ENCODE measurements at places on chromosomes 2 and 18.

DNA sequence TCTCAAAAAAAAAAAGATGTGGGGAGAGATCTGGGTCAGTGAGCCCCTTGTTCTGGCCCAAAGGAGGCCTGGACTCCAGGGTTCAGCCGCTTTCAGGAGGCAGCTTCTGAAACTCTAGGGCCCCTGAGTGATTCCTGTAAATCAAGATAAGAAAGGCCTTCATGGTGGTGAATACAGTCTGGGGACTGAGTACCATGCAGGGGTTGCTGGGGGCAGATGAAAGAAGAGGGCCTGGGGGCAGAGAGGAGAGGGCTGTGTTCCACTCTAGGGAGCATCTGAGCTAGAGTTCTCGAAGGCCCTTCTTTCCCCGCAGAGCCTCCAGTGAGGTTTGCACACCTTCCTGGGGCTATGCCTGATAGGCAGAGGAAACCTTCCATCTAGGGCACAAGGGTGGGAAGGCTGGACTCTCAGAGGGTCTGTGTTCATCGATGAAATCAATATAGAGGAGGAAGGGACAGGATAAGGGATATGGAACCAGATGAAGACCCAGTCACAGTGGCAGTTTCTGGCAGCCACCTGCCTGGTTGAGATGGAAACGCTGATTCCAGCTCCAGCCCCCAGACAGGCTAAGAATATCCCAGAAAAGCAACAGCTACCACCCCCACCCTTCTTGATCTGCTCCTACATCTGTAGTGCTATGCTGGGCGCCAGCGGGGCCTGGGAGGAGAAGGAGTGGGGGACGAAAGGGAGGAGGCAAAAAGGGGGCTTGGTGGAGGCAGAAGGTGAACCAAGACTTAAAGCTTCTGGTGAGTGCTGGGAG is 4.7 kb upstream of the CDK5R2 start:
- DNase-seq, result no peak

DNA sequence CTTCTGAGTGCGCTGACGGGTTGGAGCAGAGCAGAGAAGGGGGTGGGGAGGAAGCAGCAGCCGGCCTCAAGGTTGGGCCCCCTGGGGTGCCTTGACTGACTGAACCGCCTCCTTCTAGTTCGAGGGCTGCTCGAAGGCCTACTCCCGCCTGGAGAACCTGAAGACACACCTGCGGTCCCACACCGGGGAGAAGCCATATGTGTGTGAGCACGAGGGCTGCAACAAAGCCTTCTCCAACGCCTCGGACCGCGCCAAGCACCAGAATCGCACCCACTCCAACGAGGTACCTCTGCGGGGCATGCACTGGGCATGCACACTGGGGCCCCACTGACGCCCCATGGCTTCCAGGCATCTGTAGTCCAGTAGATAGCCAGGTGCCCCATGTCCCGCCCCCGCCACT is 246.9 kb downstream of the GLI2 start:
- DNase-seq, result peak; percentile 10

- peak; percentile 40 for DNase-seq
Observed at GRCh38 chr18:8368512-8369217, 240.6 kb upstream of the RAB12 start.

GRCh38 chr2:5549771-5550170 is 142.4 kb upstream of the SOX11 start:
- no peak for DNase-seq

DNA sequence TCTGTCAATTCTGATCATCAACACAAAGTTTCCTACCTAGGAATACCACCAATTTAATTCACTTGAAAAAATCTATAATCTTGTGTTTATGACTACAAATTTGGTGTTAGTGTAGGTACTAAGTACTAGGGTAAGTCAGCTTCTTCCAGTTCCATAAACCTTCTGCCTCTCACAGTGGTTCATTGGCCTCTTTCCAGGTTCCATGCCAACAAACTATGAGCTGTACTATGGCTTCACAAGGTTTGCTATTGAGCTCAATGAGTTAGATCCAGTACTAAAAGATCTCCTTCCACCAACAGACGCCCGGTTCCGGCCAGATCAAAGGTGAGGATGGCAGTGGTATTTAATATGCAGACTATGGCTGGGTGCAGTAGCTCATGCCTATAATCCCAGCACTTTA is 58.8 kb downstream of the PRKRA start:
- DNase-seq, result no peak

DNA sequence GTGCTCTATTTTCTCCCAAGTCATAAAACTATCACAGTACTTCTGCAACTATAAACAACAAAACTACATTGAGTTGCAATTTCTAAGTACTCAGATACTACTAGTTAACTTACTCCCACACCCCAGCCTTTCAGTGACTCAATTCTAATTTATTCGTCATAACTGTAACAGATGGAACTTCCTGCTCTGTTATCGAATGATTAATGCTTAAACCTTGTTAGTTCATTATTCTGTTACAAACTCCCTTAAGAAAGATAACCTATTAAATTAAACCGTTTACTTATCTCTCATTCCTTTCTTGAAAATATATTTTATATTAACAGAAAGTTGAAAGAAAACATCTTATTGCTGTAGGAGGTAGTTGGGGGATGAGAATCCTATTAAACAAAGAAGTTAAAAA is 17.0 kb downstream of the TNFAIP6 start:
- DNase-seq, result no peak

DNA sequence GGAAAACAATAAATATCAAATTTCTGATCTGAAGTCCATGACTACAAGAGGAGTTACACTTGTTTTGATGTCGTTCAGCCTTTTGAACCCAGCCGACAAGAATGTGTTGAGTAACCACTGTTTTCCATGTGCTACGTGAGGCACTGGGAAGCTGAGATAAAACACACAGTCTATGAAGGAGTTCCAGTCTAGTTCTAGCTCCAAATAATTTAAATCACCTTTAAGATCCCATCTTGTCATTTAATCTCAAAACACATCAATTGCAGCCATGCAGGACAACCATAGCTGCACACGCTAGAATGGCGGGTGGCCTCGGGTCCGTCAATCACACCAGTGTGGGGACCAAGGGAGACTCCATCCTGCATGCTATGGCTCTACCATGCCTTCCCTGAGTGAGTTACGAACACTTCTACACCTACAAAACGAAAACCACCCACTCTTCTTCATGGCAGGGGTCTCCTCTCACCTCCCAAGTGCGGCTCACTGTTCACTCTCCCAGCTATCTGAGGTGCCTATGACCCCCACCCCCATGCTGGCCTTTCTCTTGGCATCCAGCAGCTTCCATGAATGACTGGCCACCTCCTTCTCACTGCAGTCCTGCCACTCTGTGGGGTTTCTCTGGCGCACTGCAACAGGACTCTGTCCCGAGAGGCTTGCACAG is 3.8 kb downstream of the FHL2 start:
- DNase-seq, result no peak

DNA sequence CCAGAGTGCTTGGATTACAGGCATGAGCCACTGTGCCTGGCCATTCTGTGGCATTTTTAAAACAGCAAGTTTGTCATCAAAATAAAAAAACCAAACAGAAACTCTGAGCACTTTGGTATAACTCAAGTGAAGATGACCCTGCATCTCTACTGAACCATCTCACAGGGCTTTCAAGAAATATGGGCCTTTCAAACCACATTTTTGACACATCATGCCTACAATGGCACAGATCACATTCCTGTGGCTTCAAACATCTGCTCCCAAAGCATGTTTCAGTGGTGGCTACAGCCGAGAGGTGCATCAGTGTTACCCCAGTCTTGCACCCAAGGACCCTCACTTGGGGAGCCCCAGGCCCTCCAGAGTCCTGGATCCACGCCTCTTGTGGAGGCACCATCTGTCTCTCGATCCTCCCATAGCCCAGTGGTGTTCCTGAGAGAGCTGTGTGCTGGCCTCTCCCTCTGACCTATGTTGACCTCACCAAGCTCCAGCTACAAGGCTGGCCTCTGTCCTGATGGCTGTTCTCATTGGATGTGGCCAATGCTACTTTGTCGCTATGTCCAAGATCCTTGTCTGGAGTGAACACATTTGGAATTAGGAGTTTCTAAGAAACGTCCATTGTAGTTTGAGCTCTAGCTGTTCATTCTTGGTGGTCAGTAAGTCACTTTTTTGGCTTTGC is 55.2 kb upstream of the RALBP1 start:
- no peak for DNase-seq

DNA sequence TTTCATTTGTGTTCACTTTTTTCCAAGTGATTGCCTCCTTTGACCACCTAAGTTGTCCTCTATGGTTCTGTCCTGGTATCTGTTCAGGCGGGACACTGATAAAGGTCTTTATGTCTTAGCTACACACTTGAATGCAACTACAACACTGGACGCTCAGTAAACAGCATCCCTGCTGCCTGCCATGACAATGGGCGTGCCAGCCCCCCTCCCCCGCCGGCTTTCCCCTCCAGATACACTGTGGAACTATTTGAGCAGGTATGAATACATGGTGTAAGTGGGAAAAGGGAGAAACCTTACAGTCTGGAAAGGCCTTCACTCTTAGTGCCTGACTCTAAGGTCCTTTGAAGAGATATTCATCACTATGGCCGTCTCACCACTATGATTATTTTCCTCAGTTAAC is 5.7 kb downstream of the AGBL5 start:
- DNase-seq, result no peak

GRCh38 chr2:144796164-144796563 is 276.2 kb upstream of the ZEB2 start:
- no peak for DNase-seq

- DNase-seq, result peak; percentile 73
Observed at GRCh38 chr2:16773080-16773713, 107.6 kb upstream of the CYRIA start.

- DNase-seq, result peak; percentile 43
Observed at GRCh38 chr18:46070815-46071652, 1.0 kb downstream of the PSTPIP2 start.

DNA sequence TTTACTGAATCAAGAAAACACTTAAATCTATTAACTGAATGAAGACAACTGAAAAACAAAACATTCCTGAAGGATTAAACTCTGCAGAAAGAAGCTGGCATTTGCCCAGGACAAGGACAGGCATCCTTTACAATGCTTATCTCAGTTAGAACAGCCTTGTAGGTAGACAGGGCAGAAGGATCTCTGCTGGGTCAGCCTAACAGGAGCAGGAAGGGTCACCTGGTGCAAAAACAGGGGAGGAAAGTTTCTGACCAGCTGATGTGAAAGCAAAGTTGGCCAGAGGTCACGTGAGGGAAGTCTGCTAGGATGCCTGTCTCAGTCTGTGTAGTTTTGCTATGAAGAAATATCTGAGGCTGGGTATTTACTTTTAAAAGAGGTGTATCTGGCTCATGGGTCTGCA is 348.6 kb downstream of the ANAPC1 start:
- DNase-seq, result no peak

DNA sequence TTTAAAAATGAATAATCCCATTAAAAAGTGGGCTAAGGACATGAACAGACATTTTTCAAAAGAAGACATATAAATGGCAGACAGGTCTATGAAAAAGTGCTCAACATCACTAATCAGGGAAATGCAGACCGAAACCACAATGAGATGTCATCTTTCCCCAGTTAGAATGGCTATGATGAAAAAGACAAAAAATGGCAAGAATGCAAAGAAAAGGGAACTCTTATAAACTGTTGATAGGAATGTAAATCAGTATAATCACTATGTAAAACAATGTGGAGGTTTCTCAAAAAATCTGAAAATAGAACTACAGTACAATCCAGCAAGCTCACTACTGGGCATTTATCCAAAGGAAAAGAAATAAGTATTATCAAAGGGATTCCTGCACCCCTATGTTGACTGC is 169.2 kb downstream of the METTL4 start:
- DNase-seq, result no peak

GRCh38 chr2:240815761-240816583 is 4.0 kb downstream of the KIF1A start:
- no peak for DNase-seq

DNA sequence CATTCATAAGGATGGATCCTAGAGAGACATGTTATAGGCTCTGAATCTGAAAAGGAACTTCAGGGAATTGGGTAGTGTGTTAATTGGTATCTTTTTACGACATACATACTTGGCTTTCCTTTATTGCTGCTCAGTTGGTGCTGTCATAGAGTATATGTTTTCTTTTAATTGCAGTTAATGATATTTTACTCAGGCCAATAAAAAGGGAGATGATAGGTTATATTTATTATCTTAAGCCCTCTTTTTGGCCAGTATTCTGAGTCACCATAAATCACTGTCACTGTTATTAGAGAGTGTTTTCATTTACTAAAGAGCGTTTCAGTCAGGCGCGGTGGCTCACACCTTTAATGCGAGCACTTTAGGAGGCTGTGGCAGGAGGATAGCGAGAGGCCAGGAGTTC is 47.6 kb downstream of the RALBP1 start:
- peak; percentile 97 for DNase-seq

GRCh38 chr2:223562078-223562477 is 40.1 kb downstream of the SCG2 start:
- no peak for DNase-seq

GRCh38 chr2:38296197-38296780 is 80.8 kb downstream of the ATL2 start:
- no peak for DNase-seq

DNA sequence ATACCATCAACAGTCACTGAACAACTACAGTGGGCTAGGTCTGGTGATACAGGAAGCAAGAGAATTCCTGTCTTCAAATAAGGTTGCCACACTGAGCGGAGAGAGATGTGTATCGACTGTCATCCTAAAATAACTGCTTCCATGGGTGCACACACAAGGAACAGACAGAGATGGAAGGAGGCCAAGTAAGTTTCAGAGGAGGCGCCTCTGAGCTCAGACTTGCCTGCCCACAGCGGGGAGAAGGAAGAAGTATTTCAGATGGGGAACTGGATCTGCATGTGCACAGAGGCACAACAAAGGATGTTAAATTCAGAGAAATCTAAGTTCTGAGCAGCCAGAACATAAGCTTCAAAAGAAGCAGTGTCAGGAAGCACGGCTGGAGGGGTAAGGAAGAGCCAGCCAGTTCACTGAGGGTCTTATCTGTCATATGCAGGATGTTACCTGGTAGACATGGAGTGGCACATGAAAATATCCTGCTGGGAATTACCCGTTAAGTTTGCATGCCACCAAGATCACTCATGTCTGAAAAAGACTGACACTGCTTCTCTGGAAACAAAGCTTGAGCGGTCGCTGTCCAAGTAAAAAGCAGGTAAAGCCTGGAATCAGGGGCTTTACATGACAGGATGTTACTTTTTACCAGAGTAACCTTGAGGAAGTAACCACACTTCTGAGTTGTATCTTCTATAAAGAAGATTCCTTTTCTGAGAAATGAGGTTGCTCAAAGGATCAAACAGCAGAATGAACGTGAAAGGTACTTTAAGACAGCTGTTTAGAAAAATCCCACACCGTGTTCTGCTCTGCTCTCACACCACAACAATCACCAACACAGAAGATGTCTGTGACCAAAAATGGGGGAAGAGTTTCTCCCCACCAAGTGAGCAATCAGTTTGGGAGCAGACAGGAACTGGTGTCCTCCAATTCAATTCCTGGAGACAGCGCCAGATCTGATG is 260.2 kb downstream of the NBAS start:
- no peak for DNase-seq

- no peak for DNase-seq
Observed at GRCh38 chr2:95208106-95208505, 785 bp downstream of the ZNF892 start.

- DNase-seq, result no peak
Observed at GRCh38 chr2:120421126-120421829, 75.3 kb downstream of the INHBB start.

GRCh38 chr2:26598996-26599373 is 42.2 kb downstream of the CIB4 start:
- no peak for DNase-seq

- no peak for DNase-seq
Observed at GRCh38 chr2:239676716-239677452, 276.1 kb upstream of the HDAC4 start.

Measured in NCI-H69 (cell line).